ENCODE measurements at places on chromosomes 4 and X.

DNA sequence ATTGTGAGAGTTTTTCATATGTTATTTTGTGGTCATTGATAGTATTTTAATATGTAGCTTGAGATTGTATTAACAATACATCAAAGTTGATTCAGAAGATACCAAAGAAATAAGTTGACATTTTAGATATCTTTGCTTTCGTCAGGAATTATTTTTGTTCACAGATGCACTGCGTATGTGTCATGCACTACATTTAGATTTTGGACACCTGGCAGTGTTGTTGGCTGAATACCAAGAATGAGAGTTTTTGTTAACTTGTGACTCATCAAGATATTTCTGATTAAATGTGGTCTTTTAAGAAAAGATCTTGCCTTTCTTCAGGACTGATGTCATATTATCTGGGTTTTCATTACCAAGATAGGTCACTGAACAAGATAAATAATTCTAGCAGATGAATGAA is 633.4 kb downstream of the CENPC start:
- no peak for DNase-seq

- DNase-seq: no peak
Measured at GRCh38 chr4:2805712-2806389, 13.0 kb downstream of the SH3BP2 start.

DNA sequence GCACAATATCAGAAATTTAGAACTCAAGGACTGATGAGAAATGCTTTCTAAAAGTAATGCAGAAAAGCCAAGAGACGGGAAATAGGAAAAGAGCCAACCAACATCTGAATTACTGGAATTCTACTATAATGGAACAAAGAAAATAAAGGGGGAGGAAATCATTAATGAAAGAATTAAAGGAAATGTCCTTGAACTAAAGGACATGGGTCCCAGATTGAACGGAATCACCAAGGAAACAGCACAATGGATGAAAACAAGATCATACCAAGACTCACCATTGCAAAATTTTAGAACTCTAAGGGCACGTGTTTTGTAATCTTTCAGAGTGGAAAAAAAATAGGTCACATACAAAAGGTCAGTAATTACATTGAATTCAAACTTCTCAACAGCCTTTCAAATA is 35.9 kb downstream of the HPGDS start:
- DNase-seq: no peak

- no peak for DNase-seq
Measured at GRCh38 chr4:40308528-40309122, 26.5 kb upstream of the CHRNA9 start.

DNA sequence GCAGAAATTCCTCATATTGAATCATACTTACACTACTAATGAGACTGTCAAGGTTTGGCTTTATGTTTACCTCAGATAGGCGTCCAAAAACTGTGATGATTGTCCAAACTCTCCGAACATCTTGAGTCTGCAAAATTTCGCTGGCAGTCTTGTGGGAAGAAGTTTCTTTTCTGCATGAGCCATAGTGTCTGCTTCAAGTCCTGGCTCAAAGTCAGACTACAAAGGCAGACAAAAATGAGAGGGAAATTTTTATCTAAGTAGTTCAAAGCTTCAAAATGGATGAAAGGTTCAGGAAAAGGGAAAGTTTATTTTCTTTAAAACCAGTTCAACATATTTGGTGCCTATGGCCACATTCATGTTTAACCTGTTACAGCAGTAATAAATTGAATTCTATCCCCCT is 40.7 kb downstream of the PALLD start:
- DNase-seq: no peak

DNA sequence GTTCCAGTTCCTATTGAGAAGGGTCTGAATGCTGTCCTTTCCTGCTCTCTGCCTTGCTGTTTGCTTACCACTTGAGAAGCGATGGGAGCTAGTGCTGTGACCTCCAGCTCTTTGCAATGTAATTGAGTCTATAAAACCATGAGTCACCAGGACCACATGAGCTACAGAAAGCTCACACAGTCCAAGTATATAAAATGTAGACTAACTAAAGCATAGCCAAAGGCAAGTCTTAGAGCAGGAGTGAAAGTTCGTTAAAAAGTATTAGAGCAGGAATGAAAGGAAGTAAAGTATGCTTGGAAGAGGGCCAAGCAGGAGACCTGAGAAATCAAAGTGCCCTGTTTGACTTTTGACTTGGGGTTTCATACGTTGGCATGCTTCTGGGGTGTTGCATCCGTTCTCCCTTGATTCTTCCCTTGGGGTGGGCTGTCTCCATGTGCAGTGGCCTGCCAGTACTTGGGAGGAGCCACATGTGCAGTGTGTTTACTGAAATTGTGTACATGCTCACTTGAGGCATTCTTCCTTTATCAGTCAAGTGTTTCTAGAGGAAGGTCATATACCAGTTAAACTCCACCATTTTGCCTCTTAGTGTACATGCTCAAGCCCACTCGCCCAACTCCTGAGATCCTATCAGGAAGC is 71.3 kb upstream of the KIT start:
- no peak for DNase-seq

DNA sequence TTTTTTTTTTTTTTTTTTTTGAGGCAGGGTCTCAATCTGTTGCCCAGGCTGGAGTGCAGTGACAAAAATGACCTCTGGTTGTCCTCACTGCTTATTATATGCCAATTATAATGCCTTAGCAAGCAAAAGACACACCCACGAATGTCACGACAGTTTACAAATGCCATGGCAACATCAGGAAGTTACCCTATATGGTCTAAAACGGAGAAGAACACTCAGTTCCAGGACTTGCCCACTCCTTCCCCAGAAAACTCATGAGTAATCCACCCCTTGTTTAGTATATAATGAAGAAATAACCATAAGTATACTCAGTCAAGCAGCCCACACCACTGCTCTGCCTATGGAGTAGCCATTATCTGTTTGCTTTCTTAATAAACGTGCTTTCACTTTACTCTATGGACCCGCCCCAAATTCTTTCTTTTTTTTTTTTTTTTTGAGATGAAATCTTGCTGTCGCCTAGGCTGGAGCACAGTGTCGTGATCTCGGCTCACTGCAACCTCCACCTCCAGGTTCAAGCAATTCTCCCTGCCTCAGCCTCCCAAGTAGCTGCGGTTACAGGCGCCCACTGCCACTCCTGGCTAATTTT is 106.2 kb downstream of the SMIM20 start:
- no peak for DNase-seq

- DNase-seq: no peak
Measured at GRCh38 chr4:84968925-84969324, 2.4 kb upstream of the WDFY3 start.

DNA sequence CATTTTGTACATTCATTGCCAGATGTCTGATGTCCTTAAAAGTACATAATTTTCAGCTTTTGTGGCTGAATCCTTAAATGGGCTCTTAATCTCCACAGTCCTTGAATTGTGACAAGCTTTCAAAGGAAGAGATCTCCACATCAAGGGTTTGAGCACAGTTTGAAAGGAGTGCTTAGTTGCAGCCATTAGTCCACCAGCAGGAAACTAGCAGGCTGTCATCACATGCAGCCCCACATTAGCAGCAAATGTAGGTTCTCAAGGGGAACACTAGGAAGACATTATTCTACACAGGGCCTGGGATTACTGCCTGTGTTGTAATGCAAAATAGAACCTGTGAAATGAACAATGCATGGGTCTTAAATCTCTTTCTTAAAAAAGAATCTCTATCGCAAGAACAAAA is 173.2 kb downstream of the CBLL2 start:
- no peak for DNase-seq

DNA sequence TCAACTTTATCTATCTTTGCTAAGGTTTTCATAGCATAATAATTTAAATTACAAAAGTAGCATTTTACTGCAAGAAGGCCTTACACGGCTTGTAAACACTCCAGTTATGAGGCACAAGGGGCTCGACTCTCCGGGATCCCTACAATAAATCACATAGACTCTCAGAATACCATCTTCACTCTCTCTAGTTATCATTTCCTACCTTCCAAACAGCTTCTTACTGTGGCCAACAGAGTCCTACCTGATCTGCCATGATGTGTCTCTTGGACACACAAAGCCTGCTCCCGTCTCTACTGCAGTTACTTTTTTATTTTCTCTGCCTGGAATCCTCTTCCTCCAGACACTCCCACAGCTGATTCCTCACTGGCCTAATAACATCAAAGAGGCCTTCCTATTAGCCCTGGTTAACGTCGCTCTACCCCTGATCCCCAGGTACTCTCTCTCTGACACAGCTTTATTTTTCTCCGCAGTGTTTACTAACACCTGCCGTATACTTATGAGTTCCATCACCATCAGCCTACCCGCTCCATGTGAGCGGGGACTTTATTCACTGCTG is 559.6 kb upstream of the DIPK2B start:
- no peak for DNase-seq

GRCh38 chr4:185192059-185192458 is 11.7 kb downstream of the CFAP97 start:
- DNase-seq: no peak

GRCh38 chr4:132540797-132541196 is 608.3 kb upstream of the PCDH10 start:
- no peak for DNase-seq

- no peak for DNase-seq
Measured at GRCh38 chr4:47942081-47942819, 27.9 kb upstream of the NFXL1 start.

GRCh38 chr4:40258627-40259026 is 61.8 kb downstream of the RHOH start:
- DNase-seq: no peak

DNA sequence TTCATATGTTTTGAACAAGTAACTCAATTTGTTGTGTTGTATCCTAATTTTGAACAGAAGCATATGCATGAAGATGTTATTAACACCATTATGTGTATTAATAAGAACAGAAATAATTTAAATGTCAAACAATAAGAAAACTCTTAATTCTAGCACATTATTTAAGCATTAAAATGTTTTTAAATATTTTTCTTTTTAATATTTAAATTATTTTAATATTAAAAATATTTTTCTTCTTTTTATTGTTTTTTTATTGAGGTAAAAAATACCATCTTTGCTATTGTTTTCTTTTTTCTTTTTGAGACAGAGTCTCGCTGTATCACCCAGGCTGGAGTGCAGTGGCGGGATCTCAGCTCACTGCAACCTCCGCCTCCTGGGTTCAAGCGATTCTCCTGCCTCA is 441.0 kb upstream of the GALNT7 start:
- no peak for DNase-seq

GRCh38 chrX:153470411-153471363 is at the start of gene HAUS7:
Gene HAUS7, minus strand, starts transcription at chrX:153470576. Its CDS starts 19 bp downstream, at chrX:153470557.
- DNase-seq: peak; percentile 65

DNA sequence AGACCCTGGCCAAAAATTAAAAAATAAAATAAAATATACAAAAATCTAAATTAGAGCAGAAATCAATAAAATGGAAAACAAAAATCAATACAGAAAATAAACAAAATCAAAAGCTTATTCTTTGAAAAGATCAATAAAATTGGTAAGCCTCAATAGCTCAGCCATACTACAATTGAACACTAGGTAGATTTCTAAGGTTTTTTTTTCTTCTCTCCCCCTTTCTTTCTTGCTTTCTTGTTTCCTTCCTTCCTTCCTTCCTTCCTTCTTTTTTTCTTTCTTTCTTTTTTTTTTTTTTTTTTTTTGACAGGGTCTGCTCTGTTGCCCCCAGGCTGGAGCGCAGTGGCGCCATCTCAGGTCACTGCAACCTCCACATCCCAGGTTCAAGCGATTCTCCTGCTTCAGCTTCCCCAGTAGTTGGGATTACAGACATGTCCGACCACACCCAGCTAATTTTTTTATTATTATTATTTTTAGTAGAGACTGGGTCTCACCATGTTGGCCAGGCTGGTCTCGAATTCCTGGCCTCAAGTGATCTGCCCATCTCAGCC is 23.4 kb upstream of the PPP3CA start:
- no peak for DNase-seq

DNA sequence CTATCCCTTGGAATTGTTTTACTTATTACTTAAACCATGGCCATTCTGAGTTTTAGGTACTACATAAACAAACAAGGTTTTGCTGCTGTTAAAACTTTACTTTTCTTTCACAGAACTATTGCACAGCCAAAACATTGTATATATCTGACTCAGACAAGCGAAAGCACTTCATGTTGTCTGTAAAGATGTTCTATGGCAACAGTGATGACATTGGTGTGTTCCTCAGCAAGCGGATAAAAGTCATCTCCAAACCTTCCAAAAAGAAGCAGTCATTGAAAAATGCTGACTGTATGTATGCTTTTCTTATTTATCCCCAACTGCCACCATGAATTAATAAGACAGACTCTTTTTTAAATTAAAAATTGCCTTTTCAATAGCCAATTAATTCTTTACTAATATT is 69.8 kb downstream of the CCKAR start:
- no peak for DNase-seq

Measured in NCI-H1048 (cell line).